ENCODE measurements at places on chromosomes 11 and 22.

GRCh38 chr11:76087749-76088148 is 118.6 kb downstream of the WNT11 start:
- DNase-seq: no peak

DNA sequence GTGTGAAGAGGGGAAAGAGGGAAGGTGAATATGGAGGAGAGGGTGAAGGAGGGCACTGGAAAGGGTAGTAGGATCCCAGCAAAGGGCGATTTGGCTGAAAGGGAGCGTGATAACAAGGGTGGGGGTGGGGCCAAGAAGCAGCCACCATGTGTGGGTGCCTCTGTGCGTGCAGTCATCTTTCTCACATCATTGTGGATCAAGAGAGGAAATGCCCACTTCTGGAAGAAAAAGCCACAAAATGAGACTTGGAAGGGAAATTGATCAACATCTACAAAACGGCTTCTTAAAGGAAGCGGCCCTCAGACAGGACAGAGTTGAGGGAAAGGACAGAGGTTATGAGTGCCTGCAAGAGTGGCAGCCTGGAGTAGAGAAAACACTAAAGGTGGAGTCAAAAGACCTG is 1.2 kb upstream of the CXCR5 start:
- no peak for DNase-seq

DNA sequence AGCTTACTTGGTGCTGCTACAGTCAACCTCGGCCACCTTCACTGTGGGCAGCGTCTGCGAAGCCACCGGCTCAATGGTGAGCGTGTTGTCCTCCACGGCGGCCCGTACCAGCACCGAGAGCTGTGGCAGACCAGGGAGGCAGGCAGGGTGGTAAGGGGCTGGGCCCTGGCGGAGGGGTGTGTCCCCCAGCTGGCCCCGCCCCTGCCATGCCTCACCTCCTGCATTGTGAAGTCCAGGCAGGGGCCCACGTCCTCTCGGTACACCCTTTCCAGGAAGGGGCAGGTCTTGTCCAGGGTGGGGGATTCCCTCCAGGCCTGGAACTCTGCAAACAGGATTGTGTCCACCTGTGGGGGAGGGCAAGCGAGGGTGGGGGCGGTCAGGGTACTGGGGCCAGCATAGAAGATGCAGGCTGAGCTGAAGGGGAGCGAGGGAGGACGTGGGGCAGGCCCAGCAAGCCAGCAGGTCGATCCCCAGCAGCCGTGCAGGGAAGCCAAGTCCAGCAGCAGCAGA is 12.8 kb downstream of the RAB3IL1 start:
- no peak for DNase-seq

DNA sequence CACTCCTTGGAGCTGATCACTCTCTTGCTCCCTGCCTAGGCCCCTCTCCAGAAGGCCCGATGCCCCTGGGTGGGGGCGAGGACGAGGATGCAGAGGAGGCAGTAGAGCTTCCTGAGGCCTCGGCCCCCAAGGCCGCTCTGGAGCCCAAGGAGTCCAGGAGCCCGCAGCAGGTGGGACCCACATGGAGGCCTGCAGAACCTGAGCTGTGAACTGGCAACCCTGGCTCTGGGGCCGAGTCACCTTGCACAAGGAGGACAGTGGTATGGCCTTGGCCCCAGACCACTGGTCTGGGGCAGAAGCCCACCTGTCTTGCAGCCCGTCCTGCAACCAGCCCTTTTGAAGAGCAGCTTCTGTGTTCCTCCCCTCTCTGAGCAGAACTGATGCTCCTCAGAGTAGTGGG is 6.2 kb downstream of the SCO2 start:
- DNase-seq: no peak

DNA sequence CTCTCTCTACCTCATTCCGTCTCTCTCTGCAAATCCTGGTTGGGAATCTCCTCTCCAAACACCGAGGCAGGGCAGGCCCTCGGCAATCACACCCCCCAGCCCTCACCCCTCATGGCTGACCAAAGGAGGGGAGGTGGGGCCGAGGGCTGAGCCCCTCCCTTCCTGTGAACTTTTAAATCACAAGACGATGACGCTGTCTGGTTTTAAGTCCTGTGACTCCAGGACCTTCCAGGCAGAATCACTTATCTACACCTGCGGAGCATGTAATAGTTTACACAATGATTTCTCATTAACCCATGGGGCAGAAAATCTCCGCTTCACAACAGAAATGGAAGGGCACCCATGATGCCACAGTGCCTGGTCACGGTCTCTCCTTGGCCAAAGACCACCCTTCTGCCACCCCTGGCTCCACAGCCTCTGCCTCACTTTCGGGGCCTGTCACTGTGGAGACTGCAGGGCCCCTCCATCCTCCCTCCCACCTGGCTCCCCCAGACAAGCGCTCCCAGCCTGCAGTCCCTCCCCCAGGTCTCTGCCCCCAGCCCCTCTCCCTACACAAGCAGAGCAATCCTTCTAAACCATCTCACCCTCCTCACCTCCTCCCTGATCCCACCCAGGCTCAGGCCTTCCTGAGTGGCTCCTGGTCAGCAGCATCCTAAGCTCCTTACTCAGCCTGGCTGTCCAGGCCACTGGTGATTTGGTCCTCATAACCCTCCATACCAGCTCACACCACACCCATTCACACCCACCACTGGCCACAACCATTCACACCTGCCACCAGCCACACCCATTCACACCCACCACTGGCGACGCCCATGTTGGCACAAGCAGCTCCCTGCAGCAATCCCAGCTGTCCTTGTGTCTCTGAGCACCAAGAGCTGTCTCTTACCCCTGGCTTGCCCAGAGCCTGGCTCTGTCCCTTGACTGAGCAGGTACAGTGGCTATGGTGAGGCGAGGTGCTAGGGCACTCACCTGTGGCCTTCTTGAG is 30.7 kb upstream of the ARFGAP3 start:
- no peak for DNase-seq

- no peak for DNase-seq
Measured at GRCh38 chr11:75269367-75269660, 28.7 kb downstream of the TPBGL start.

DNA sequence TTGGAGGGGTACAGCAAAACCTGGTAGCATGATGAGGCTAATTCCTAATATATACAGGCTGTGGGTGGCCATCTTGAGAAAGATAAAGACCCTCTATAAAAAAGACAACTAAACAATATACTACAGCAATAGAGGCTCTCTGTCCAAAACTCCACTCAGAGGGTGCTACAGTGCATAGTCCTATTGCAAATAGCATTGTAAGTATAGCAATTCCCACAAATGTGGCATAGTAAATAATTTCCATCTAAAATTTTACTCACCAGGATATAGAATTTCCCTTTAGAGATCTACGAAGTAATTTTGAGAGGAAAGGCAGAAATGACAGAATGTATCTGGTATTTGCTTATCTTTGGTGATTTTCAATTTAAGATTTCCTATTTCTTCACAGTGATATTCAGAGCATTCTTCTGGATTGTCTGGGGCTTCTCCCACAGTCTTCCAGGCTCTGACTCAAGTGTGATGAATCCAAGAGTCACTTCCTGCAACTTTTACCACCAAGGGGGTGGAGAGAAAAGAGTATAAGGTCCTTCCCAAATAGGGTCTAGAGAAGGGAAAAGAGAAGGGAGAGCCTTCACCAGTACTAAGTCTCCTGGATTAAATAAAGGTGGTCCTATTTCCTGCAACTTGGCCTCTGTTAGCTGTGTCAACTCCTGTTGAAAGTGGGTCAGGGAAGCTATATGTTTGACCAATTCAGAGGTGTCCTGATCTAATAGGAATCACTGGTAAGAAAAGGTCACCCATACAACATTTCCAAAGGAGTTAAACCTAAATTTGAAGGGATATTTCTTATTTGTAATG is 1054.7 kb upstream of the CNTN5 start:
- DNase-seq: no peak

DNA sequence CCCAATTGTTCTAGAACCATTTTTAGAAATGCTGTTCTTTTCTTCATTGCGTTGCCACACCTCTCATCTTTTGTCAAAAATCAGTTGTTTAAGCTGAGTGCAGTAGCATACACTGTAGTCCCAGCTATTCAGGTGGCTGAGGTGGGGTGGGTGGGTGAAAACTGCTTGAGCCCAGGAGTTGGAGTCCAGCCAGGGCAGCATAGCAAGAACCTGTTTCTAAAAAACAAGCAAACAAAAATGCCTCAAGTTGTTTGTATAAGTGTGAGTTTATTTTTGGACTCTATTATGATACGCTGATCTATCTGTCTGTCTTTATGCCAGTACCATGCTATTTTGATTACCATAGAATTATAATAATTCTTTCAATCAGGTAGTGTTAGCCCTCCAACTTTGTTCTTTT is 62.5 kb upstream of the RRM1 start:
- no peak for DNase-seq

- DNase-seq: no peak
Measured at GRCh38 chr22:36327922-36328551, 59.7 kb downstream of the MYH9 start.

- DNase-seq: no peak
Measured at GRCh38 chr11:106668147-106668546, 350.1 kb downstream of the GUCY1A2 start.

DNA sequence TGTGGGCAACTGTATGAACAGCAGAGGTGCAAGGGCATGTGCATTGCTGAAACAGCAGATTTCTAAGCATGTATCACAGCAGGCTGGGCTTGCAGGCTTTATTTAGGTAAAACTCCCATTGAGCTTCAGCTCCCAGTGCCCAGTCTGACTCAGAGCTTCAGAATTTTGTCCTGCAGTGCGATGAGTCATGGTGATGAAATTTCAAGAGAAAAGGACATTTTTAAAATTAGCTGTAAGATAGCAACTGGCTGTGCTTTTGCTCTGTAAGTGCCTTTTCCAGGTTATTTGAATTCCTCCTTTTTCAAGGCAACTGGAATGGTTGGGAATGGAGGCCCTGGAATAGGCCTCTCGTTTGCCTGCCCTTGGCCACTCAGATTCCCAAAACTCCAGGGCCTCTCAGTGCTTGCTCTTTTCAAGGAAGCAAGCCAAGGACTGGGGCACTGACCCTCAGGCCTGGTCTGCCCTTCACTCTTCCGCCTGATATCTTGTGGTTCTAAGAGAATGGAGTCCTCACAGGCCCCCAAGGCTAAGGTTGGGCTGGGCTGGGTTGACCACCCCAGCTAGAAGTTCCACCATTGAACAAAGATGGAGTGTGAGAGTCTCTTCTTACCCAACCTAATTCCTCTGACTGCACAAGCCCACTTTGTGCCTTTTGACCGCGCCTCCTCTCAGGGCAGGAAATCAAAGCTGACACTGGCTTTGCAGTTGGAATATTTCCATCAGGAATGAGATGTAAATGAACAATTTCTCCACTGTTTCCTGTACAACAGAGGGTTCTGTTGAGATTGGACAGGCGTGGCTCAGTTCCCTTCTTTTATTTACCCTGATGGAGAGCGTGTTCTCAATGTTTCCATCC is 59.5 kb upstream of the PRSS23 start:
- DNase-seq: no peak

DNA sequence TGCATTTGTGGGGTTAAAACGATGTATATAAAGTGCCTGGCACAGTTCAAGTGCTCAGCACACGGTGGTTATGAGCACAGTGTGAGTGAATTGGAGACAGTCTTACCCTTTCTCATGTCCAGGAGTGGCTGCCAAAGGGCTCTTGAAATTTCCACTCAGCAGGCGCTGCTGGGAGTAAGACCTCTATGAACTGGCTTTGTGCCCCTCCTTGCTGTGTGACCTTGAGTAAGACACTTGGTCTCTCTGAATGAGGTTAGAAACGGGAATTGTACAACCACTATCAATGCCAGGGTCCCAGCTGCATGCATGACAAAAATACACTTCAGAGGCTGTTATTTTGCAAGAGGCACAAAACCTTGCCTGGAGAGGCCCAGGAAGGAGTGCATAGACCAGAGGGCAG is 86.6 kb downstream of the TSPAN18 start:
- no peak for DNase-seq

DNA sequence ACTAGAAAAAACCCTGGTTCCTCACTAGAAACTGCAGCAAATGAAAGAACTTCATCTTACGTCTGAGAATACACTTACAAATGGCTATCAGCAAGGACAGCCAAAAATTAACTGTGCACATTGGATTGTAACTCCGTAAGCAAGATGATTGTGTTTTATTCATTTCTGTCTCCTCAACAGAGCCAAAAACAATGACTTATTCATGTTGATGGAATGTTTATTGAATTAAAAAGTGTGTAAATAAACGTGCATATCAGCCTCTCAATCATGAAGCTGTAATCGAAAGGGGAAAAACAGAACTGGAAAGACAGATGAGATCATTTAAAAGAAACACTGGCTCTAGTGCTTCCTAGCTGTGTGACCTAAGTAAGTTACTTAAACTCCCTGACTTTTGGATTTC is 307.5 kb upstream of the ZC3H12C start:
- no peak for DNase-seq

DNA sequence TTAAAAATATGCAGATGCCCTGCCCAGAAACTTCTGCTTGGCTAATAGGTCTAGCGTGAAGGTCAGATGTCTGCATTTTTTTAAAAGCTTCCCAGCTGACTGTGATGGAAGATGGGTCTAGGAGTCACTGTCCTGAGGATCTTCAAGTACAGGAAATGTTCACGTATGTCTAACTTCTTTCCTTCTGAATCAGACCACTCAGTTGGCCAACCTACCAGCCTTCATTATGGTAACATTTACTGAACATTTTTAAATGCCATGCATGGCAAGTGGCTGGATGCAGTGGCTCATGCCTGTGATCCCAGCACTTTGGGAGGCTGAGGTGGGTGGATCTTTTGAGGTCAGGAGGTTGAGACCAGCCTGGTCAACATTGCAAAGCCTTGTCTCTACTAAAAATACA is 1.1 kb upstream of the PRG2 start:
- no peak for DNase-seq

- peak; percentile 8 for DNase-seq
Measured at GRCh38 chr22:27885977-27886842, 32.8 kb downstream of the PITPNB start.

- no peak for DNase-seq
Measured at GRCh38 chr11:94560834-94561233, 6.3 kb upstream of the PIWIL4 start.

GRCh38 chr11:36149538-36150242 is 139.5 kb downstream of the COMMD9 start:
- DNase-seq: peak; percentile 18

DNA sequence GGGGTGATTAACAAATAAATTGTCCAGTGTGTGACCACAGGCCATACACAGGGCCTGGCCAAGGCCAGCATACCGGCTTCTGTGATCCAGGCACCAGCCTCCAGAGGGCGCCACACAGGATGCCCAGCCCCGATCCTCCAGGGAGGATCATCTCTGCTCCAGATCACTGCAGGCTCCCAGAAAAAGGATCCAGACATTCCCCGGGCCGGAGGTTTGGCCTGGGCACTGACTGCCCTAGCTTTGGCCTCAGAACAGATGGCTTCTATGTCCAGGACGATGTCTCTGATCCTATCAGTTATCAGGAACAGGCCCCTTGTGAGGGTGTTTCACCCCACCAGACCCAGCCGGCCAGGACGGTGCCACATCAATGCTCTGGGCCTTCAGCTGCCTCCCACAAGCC is 74.5 kb upstream of the LMO1 start:
- no peak for DNase-seq

DNA sequence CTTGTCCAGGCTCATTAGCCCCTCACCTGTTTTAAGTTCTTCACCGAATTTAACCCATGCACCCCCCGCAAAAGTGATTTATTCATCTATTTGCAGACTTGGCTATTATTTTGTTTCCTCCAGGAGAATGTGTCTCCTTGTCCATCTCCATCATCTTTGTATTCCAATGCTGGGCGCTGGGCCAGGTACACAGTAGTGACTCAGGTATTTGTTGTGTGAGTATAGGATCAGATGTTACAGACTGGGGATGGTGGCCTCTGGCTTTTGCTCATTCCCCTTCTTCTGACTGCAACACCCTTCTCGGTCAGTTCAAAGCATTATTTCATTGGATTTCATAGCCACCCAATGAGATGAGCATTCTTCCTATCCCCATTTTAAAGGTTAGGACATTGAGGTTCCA is 408.2 kb downstream of the MN1 start:
- DNase-seq: no peak

GRCh38 chr11:109036011-109036410 is 371.1 kb downstream of the DDX10 start:
- DNase-seq: no peak

All from stimulated activated CD4-positive, alpha-beta T cell treated with anti-CD3 and anti-CD28 coated beads, Interleukin-4, amount 100 ng/mL, for 48 hours (primary cell).